Endodermal cell (in vitro differentiated cells): ENCODE measurements at places on chromosomes 6 and 20. TPM values are rescaled to one million over a fixed set of nuclear protein-coding genes. Genes with fewer than 3 reads are reported as not detected.

DNA sequence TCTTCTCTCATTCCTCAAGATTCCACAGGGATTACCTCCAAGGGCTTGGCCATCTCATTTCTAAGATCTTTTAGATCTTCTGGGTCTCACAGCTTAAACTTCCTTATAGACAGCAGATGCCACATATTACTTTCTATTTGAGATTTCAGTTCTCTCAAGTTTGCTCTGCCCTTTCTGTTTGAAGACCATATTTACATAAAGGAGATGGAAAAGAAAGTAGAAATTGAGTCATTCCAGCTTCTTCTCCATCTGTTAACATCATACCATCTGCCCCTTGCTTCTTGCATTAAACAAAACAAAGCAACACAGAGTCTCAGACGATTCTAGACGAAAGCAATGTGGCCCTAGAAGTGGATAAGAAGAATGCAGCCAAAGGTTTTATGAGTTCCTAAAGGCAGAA, 203.4 kb downstream of the TTLL2 start:
- peaks cover 3% of the 10 kb centered on the region for H3K4me1 ChIP-seq
- no peaks in the 10 kb centered on the region for H3K27me3 ChIP-seq
- no peak overlapping the region for H3K27ac ChIP-seq
- DNase-seq = no peak
- H3K36me3 ChIP-seq = no peaks in the 10 kb centered on the region

GRCh38 chr20:58682656-58683531, 9.7 kb upstream of the NPEPL1 start:
- H3K36me3 ChIP-seq = peaks cover 36% of the 10 kb centered on the region
- no peak overlapping the region for H3K4me3 ChIP-seq

GRCh38 chr6:19327661-19328060, 509.5 kb upstream of the ID4 start:
- DNase-seq = no peak
- no peaks in the 10 kb centered on the region for H3K36me3 ChIP-seq
- no peaks in the 10 kb centered on the region for H3K27me3 ChIP-seq
- H3K4me3 ChIP-seq = no peak overlapping the region

DNA sequence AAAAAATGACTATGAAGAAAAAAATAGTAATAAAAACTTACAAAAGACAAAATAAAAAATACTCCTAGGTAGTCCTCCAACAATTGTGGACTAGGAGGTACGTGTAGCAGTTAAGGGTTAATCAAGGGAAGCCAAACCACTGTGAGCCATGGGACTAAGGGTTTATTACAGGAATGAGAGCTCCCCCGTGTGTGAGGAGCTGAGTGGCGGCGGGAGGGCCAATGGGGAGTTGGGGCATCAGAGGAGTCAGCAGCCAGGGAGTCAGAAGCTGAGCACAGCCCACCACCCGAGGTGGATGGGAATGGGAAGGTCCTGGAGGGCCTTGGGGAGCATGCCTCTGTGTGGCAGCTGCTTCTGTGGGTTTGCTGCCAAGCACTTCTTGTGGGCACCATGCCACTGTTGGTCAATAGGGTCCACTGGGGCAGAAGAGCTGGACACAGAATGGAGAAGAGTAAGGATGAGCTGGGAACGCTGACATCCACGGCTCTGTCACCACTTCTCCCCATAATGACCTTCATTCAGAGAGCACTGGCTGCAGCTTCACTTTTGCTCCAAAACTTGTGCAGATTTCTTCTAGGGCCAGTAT, 373.3 kb downstream of the CDKAL1 start:
- H3K4me3 ChIP-seq = no peak overlapping the region
- no peaks in the 10 kb centered on the region for H3K4me1 ChIP-seq
- no peaks in the 10 kb centered on the region for H3K36me3 ChIP-seq

DNA sequence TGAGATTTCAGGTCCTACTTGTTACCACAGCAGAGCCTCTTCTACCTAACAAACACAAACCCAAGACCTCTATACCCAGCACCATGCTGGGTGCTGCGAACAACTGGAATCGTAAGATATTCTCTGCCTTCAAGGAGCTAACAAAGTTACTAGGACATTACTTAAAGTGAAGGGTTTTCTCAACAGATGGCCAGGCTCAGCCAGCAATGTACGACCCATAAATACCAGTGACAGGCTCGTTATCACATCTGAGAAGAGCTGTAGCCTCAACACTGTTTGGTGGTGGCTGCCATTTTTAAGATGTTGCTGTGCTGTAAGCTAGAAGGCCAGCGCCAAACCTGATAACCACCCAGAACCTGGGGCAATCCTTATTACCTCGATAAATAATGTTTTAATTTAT, 406.5 kb downstream of the KIF16B start:
- DNase-seq = no peak
- H3K4me3 ChIP-seq = no peak overlapping the region
- H3K27ac ChIP-seq = no peak overlapping the region
- H3K27me3 ChIP-seq = peaks cover 6% of the 10 kb centered on the region

- DNase-seq = no peak
- no peaks in the 10 kb centered on the region for H3K36me3 ChIP-seq
- H3K27me3 ChIP-seq = peaks cover 19% of the 10 kb centered on the region
- peaks cover 21% of the 10 kb centered on the region for H3K4me1 ChIP-seq
- H3K27ac ChIP-seq = no peak overlapping the region
Measured at GRCh38 chr6:169806701-169807100, 55.3 kb downstream of the ERMARD start.

GRCh38 chr6:24004062-24004461, 122.0 kb upstream of the NRSN1 start:
- H3K27ac ChIP-seq = no peak overlapping the region
- no peak overlapping the region for H3K4me3 ChIP-seq
- no peaks in the 10 kb centered on the region for H3K4me1 ChIP-seq
- H3K27me3 ChIP-seq = no peaks in the 10 kb centered on the region
- H3K36me3 ChIP-seq = no peaks in the 10 kb centered on the region
- no peak for DNase-seq

DNA sequence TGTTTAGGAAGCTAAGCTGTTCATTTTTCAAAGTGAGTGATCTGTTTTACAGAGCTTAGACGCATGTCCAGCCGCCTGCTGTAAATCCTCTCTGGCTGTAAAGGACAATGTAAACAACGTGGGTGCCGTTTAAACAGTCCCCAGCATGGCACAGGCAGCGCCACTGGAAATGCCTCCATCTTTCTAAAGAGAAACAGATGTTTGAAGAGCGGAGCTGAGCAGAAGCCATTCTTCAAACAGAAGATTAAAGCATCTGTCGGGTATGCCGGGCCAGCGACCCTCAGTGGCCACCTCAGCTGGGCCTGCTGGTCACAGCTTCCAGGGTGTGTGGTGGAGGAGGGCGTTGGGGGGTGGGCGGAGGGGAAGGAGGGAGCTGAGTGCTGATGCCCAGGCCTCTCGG, 138.6 kb downstream of the ERMARD start:
- H3K4me3 ChIP-seq = no peak overlapping the region
- no peak overlapping the region for H3K27ac ChIP-seq
- H3K27me3 ChIP-seq = no peaks in the 10 kb centered on the region
- H3K4me1 ChIP-seq = no peaks in the 10 kb centered on the region

- no peak overlapping the region for H3K27ac ChIP-seq
- H3K4me1 ChIP-seq = peaks cover 4% of the 10 kb centered on the region
- no peak for DNase-seq
Measured at GRCh38 chr6:6583836-6584235, 4.7 kb upstream of the LY86 start.

- no peak for DNase-seq
- no peaks in the 10 kb centered on the region for H3K27me3 ChIP-seq
- H3K4me1 ChIP-seq = no peaks in the 10 kb centered on the region
- no peaks in the 10 kb centered on the region for H3K36me3 ChIP-seq
- H3K4me3 ChIP-seq = no peak overlapping the region
Measured at GRCh38 chr6:67558985-67559384, 1076.1 kb upstream of the ADGRB3 start.

DNA sequence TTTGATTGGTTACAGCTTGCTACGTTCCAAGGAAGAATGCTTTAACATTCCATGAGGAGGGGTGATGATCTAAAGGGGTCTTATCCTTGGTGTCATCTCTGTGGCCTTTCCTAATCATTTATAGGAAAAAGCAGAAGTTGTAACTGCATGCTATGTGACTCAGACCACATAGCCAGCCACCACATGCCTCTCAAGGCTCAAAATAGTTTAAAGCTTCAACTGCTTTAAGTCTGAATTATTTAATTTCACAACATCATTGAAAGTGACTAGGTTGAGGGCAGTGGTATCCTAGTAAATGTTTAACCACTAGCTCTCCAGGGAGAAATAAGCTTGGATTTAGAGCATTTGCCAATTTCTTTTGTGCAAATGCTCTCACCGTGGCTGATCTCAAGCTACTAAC, 29.7 kb downstream of the MC3R start:
- no peaks in the 10 kb centered on the region for H3K36me3 ChIP-seq
- no peaks in the 10 kb centered on the region for H3K4me1 ChIP-seq
- H3K27me3 ChIP-seq = no peaks in the 10 kb centered on the region

DNA sequence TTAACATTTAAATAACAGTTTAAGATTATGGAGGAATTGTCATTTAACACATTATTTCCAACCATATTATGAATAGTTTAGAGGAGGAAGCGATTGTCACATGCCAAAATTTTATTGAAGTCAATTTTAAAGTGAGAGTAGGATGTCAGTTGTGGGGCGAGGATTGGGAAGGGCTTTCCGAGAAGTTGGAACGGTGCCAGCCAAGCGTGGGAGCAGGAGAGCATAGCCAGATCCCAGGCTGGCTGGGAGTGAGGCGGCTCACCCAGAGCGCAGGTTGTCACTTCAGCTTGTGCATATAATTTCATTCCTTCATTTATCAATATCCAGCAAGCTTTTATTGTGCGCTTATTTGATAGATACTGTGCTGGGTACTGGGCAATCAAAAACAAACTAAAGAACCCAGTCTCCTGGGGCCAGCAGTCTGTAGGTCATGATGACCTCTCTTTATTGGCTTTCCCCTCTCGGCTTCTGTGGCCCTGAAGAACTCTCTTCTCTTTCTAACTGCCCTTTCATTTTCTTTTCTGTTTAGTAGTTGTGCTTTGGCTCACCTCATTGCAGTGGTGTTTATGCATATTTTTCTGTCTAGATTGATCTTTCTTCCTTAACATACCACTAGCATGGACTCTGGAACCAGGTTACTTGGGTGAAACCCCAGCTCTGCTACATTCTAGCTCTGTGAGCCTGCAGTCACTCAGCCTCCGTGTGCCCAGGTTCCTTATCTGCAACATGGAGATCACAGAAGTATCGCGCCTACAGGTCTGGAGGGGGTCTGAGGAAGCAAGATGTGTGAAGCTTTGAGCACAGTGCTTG, 6.4 kb downstream of the CEP43 start:
- no peaks in the 10 kb centered on the region for H3K27me3 ChIP-seq
- H3K36me3 ChIP-seq = peaks cover 75% of the 10 kb centered on the region
- H3K4me3 ChIP-seq = no peak overlapping the region
- no peak for DNase-seq
- H3K27ac ChIP-seq = no peak overlapping the region

- no peaks in the 10 kb centered on the region for H3K27me3 ChIP-seq
- no peak for DNase-seq
- no peak overlapping the region for H3K4me3 ChIP-seq
- H3K4me1 ChIP-seq = no peaks in the 10 kb centered on the region
Measured at GRCh38 chr20:10925767-10926166, 252.0 kb upstream of the JAG1 start.

The ARFGEF3 gene
- 10.3 and 10.9 TPM in 2 replicates for total RNA-seq

The COL21A1 gene
- total RNA-seq = 0.90 and 1.9 TPM in 2 replicates

The PTPRK gene
- total RNA-seq = 45.1 to 52.4 TPM (median 46.4 TPM) in 3 replicates

The RPS6KA2 gene
- 17.6 and 23.9 TPM in 2 replicates for total RNA-seq

The MUC22 gene
- not detected in 2 replicates for total RNA-seq
